ENCODE measurements at places on chromosomes 4 and X.

DNA sequence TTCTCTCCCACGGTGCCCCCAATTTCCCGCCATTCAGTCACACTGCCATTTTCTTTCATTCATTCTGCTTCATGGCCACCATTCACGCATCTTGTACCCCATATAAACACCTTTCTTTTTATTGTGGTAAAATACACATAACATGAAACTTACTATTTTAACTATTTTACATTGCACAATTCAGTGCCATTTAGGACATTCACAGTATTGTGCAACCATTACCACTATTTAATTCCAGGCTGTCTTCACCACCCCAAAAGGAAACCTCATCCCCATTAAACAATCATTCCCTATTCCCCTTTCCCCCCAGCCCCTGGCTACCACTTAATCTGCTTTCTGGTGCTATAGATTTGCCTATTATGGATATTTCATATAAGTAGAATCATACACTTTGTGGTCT is 15.9 kb downstream of the SPACA5 start:
- no peak for DNase-seq

DNA sequence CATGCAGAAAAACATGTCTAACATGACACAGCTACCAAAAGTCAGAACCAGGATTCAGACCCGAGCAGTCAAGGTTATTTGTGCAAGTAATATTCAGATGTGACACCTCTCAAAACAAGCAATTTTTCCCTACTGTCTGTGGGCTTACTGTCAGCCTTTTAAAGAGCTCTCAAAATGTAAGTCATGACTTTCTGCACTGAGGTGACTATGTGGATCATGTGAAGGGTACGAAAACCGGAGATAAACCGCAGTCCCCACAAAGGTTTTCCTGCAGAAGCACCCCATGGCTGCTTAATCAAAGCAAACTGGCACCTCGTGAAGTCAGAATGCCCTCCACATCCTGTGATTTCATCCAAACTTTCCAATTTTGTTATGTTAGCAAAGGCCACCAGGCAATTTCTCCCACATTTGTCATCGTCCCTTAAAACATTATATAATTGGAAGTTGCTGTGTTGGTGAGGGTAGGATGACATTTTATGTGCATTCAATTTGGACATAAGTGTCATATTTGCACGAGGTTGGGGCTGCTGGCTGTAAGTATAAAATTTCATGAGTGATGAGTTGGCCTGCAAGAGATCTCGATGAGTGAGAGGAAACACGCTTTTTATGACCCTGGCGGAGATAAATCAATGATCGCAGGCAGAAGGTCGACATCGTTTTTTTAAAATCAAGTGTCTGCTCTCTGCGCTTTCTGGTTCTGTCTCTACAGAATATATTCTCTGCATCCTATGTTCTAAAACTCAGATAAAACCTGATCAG is 161.2 kb downstream of the STK32B start:
- peak; percentile 29 for DNase-seq

- DNase-seq: no peak
Observed at GRCh38 chr4:73870768-73871167, 1.6 kb downstream of the CXCL1 start.

GRCh38 chrX:9401051-9401450 is 63.8 kb upstream of the TBL1X start:
- no peak for DNase-seq

GRCh38 chrX:16619024-16619423 is 30.9 kb upstream of the S100G start:
- DNase-seq: no peak

DNA sequence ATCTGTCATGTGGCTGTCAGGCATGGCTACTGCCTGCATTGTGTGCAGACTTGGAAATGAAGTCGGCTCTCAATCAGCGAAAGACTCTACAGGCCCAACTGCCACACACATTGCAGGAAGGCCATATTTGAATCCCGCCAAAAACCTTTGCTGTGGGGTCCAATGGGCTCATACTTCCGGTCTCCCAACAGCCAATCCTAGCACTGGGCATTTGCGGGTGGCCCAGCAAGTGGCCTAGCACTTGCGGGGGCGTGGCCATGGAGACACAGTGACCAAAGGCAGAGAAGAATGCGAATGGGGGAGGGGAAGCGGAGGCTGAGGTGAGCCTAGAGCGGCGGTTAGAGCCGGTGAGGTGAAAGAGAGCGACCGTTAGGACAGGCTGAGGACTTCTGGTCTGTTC is at the start of gene OTUD6A:
Gene OTUD6A, plus strand, starts transcription at position 382 of the 400 bp plus-strand sequence. CDS start 68 bp downstream, outside the sequence.
- no peak for DNase-seq

DNA sequence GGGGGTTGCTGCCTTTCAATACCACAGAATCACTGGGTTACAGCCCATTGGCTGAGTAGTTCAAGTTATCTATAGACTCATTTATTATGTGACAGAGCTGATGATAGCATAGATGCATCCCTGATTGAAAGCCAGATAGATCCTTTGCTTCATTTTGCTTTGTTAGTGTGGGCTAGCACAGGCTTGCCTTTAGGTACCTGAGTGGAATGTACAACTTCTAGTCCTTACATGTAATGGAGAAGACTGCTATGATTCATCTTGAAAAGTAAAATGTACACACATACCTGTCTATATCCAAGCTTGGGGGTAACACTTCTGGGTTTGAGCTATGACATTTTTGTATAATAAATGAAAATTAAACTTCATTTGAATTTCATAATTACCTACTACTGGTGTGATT is 226.0 kb upstream of the FTHL17 start:
- no peak for DNase-seq

DNA sequence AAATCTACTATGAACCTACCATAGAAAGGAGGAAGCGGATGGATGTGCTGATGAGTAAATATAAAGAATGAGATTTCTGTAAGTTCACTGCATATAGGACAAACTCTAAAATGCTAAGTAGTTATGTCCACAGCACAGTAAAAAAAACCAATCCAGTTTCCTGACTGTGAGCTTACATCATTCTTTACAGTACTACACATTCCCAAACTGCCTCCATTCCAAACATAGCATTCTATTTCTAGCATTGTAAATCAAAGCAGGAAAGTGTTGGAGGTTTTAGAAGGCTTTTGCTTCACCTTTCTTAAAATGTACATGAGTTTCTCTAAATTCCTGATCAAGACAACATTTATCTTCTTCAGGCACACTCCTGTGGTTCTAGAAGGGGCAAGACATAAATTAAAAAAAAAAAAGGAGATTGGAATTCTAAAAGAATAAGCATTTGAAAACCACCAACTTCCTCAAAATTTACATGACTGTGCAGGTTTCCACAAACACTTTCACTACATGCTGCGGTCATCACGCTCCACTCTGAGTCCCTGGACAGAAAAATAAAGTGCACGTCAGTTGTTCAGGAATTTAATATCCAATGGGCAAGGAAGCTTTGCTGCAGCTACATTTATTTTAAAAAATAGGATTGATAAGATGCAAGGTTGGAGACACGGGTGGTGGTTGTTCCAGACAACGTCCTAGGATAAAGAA is 297.6 kb upstream of the STS start:
- DNase-seq: no peak

DNA sequence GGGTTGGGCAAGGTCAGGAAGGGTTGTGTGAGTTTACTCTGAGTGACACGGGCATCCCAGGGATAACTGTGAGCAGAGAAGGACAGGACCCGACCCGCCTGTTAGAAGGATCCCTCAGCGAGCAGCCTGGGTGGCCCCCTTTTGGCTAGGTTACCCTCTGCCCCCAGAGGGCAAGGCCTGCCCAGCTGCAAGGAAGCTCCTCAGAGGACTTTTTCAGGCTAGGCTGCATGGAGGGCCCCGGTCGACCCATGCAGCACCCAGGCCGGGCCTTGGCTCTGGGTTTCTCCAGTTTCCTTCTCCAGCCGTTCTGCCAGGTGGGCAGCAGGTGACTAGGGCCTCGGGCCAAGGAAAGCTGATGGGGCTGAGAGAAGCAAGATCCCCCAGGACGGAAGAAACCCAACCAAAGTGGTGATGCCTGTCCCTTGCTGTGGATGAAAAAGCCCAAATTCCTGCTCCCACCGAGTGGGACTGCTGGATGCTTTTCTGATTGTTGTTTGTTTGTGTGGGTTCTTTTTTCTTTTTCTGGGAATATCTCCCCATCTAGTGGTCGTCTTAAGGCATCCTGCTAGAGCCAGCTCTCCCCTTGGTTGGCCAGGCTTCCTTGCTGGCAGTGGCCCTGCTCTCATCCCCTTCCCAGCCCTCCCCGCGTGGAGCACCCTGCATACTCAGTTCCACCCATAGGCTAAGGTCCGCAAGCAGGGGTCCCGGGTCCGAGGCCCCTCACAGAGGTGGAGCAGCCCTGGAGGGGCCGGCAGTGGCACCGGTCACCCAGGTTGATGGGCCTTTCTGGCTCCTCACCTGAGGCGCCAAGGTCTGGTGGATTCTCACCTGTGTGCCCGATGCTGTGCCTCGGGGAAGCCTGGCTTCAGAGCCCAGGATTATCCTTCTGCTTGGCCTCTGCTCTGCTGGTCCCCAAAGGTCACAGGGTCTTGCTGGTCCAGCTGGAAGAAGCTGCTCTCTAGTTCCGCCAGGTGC is 1.8 kb downstream of the ZFP92 start:
- no peak for DNase-seq

GRCh38 chr4:42702895-42703294 is 46.0 kb upstream of the ATP8A1 start:
- DNase-seq: no peak

DNA sequence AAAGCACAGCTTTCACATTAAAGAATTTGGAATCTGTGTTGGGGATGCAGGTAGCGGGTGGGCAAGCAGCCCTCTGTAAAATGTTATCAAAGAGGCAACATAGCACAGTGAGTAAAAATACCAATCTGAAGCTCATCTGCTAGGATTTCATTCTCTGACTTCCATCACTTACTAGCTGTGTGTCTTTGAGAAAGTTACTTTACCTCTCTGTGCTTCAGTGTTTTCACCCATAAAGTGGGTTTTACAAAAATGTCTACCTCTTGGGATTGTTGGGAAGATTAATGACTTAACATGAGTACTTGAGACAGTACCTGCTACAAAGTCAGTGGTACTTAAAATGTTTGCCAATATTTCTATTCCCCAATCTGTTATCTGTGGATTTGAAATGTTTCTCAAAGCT is 7.9 kb upstream of the DCUN1D4 start:
- DNase-seq: no peak

- no peak for DNase-seq
Observed at GRCh38 chr4:156738766-156739165, 232.8 kb downstream of the PDGFC start.

GRCh38 chr4:1786544-1787362 is 6.3 kb upstream of the FGFR3 start:
- no peak for DNase-seq

DNA sequence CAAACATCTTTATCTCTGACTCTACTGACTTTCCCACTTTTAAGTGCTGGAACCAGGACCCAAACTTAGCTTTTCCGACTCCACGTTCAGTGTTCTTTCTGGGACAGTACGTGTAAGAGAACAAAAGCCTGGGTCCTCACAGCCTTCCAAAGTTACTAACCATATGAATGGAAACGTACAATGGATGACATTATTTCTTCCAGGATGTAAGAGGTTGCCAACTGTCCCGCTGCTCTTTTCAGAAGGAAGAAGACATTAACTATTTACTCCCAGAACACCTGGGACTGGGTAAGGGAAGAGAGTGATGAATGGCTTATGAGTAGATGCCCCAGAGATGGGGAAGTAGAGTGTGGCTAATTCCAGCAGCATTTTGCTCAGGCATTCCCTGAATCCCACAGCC is 114.7 kb downstream of the TRAPPC11 start:
- no peak for DNase-seq
